Aorta (tissue), 5 donors: ENCODE measurements at places on chromosomes 3 and 15. TPM values are rescaled to one million over a fixed set of nuclear protein-coding genes. Genes with fewer than 3 reads are reported as not detected.

- no peak for DNase-seq
Measured at GRCh38 chr3:142543307-142543706, 35.2 kb downstream of the ATR start.

Gene TRIM42
- not detected for polyA plus RNA-seq

DNA sequence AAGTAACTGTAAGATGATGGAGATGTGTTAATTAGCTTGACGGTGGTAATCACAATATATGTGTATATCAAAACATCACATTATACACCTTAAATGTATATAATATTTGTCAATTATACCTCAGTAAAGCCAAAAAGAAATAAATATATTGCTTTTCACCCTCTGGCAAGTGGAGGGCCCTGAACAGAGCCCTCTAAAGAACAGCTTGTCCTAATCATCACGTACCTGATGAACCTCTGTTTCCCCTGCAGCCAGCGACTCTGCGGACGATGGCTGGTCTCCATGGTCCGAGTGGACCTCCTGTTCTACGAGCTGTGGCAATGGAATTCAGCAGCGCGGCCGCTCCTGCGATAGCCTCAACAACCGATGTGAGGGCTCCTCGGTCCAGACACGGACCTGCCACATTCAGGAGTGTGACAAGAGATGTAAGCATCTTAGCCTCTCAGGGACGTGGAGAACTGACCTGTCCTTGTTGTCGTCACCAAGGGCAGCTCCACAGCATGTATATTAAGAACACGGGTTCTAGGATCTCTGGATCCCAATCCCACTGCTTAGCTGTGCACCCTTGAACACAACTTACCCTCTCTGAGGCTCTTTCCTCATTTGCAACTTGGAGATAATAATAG, 6.3 kb downstream of the THBS1 start:
- DNase-seq, result no peak

Gene SERPINI2
- 0.64 TPM for polyA plus RNA-seq

DNA sequence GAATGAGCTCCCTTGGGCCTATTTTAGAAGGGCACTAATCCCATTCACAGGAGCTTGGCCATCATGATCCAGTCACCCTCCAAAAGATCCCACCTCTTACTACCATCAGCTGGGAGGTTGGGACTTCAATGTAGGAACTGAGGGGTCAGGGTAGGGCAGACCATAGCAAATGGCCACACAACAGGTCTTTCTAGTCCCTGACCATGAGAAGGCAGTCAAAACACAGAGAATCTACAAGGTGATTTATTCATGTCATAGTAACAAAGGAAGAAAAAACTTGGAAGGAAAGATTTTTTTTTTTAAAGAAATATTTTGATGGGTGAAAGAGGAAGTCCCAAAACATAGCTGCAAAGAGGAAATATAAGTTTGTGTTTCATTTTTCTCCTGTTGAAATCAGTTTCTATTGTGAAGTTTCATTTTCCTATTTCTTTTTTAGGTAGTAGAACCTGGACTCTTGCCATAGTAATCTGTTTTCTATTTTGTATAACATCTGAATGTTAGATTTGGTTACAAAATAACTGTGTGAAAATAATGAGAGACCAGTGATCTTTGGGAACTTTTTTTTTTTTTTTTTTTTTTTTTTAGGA, 23.5 kb upstream of the TNFSF10 start:
- no peak for DNase-seq

GRCh38 chr15:82858932-82859331, 49.5 kb downstream of the WHAMM start:
- DNase-seq, result no peak

Gene CTDSPL
- polyA plus RNA-seq, result 25.4 TPM

- no peak for DNase-seq
Measured at GRCh38 chr3:152511904-152512303, 243.2 kb downstream of the MBNL1 start.

GRCh38 chr3:4398120-4398940, 68.7 kb downstream of the SUMF1 start:
- DNase-seq, result no peak

Gene VEPH1
- polyA plus RNA-seq, result not detected

- no peak for DNase-seq
Measured at GRCh38 chr3:194945508-194945907, 259.8 kb downstream of the FAM43A start.

Gene RBP2
- polyA plus RNA-seq, result 0.18 TPM

DNA sequence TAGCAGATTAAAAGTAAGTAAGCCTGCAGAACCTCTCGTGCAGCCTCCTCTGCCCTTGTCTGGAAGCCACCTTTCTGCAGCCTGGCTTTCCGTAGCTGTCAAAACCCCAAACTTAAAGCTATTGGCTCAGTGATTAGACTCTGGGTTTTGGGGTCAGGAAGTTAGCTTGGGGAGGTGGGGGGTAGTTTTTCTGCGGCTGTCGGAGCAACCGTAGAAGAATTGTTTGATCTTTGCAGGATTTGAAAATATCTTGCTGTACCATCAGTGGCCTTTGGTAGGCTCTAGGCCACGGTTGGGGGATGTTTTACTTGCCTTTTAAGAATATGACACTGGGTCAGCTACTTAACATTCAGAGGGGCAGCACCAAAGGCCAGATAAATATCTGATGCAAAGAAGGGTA, 88.4 kb upstream of the RASGRP1 start:
- DNase-seq, result no peak

GRCh38 chr3:49916686-49917085, 12.9 kb downstream of the MON1A start:
- no peak for DNase-seq

- DNase-seq, result no peak
Measured at GRCh38 chr3:79097964-79098660, 669.7 kb downstream of the ROBO1 start.

GRCh38 chr3:146493221-146493620, 23.9 kb upstream of the PLSCR2 start:
- no peak for DNase-seq

Gene KCTD6
- 16.5 TPM for polyA plus RNA-seq

GRCh38 chr15:99863550-99864198, 130.4 kb upstream of the LYSMD4 start:
- DNase-seq, result no peak

GRCh38 chr3:107208796-107209195, 168.4 kb upstream of the CCDC54 start:
- DNase-seq, result no peak
